Activated effector memory CD4-positive, alpha-beta T cell treated with anti-CD3 and anti-CD28 coated beads, Interleukin-2, amount 50 U/mL, for 16 hours (primary cell): ENCODE measurements at places on chromosomes 7 and 10.

DNA sequence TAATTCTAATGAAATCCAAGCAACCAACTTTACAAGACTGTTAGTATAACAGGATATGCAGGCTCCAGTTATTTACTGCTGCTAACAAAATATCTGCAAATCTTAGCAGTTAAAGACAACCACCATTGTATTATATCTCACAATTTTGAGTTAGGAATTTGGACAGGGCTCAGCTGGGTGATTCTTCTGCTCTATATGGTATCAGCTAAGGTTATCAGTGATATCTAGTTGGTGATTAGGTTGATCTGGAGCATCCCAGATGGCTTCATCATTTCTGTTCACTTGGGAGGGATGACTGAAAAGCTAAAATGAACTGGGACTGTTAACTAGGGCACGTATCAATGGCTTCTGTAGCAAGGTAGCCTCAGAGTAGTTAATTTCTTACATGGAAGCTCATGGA is 105.7 kb downstream of the MBL2 start:
- no peak for DNase-seq

DNA sequence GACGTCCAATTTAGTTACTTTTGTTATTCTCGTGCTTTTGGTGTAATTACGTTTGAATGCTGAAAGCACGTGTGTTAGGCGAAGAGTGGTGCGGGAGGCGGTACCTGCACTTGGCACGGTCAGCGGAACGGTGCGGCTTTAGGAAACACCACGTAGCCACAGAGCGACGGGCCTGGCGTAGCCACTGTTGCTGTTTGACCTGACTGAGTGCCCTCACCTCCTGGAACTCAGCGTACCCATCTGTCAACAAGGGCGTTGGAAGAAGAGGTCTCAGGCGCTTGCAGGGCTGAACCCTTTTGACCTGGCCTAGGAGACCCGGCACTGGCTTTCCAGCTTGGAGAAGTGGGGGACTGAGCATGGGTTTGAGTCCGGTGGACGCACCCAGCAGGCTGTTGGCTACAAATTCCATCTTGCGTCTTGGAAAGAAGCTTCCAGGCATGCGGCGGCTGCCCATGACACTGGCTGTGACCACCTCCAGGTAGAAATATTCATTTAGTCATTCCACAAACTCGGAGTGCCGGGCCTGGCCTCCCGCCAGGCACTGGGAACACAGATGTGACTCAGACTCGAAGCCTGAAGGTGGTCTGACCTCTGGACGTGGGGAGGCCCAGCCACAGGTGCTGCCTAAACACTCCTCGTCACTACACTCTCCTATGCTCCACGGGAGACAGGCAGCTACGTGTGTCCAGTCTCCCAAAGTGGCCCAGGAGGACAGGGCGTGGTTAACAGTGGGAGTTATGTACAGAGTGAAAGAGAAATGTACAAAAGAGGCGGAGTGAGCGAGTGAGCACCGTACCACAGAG is 22.2 kb downstream of the FAM20C start:
- DNase-seq = no peak

GRCh38 chr7:84668116-84668515 is 473.5 kb upstream of the SEMA3A start:
- DNase-seq = no peak

DNA sequence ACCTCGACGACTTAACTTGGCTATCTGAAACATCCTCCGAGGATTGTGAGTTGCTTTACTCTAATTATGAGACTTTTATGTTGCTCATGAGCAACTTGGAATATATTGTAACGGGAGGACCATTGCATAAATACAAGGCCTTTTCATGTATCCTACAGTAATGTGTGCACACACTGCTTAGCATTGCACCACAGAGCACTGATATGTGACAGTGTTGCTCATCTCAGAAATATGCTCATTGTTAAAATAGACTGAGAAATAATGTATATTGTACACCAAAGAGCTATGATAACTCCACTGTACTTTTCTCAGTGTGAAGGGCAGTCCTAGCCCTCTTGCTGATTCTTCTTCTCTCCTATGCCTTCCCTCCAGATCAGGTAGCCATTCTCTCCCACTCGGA is 102.8 kb upstream of the CDK13 start:
- no peak for DNase-seq

GRCh38 chr7:52920977-52921376 is 114.5 kb upstream of the POM121L12 start:
- no peak for DNase-seq

GRCh38 chr7:50206453-50207250 is 97.9 kb upstream of the IKZF1 start:
- peak; percentile 86 for DNase-seq

DNA sequence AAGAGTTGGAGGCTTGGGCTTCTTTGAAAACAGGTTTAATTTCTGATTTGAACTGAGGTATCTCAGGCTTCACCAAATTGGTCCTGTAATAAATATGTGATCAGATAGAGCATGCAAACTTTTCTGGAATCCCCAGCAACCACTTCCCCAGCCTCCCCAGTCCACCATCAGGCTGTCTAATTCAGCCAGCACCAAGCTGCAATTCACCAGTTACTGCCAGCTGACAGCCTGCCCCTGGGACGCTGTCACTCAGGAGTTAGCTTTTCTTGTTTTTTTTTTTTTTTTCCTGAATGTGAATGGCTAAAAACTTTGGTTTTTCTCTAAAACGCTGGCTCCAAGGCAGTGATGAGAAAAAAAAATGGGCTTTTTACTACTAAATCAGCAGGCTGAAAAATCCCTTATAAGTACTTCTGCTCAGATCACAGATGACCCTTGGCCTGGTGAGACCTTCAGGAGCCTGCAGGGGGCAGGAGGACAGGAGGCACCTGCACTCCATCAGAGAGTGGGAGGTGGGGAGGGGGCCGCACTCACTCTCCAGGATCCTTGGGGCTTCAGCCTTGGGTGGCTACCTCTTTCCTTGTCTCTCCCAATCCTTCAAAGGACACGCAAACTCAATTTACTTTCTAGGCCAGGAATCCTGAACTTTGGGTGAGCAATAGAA is 349.4 kb downstream of the GATA3 start:
- DNase-seq = no peak

DNA sequence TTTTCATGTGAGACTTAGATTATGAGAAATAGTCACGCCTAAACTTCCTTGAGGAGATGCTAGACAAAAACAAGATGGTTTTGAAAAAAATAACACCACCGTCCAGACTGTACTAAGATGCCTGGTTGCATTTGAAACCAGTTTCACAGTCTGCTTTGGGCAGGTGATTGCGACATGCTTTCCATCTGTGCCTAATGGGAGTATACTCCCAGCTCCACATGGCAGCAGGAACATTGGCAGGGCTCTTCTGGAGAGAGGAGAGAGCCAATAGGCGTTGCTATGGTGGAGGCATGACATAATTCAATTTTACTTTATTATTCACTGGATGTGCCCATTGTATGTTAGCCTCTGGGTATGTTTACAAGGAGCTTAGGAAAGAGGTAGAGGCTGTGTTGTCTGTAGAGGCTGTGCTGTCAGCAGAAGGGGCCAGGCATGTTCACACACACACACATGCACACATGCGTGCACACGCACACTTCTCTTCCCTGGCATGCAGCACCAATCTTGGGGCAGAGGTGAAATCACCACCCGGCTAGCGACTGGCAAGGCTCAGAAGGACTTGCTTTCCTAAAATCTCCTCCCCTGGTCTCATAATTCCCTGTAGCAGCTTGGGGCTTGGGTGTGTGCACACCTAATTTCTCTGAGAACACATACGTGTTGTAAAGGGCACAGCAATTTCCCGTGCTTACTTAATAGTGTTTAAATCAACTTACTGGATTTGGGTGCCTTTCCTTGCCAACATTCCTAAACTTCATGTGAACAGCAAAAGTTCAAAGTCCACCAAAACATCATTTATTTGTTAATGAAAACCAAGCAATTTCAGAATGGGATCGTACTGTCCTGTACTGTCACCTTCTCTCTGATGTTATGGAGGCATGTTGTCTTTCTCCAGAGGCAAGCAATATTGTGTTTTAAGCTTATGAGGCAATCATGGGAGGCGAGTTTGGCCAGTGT is 162.1 kb downstream of the TCF7L2 start:
- no peak for DNase-seq

DNA sequence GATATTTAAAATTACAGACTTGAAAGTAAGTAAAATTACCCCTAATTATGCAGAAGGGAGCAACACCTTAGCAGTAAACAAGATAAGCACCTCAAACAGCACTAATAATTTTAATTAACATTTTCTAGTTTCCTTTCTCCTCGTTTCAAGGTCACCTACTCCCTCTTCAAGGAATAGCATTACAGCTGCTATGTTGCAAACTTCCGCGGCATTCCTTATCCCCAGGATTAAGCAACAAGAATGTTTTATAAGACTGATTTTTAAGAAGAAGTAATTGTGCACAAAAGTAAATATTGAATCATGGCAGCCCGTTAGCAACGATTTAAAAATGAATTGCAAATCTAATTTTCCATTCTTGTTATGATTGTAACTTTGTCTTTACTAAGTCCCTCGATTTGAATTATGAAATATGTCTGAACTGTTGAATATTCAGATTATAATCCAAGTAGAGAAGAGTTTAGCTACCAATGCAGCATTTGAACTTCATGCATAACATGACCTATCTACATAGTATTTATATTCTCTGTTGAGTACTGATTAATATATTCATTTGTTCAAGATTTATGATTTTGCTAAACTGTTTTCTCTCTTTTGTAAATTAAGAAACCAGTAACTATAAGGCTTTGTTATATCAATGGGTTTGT is 593.5 kb upstream of the MGMT start:
- DNase-seq = no peak

- no peak for DNase-seq
Measured at GRCh38 chr7:149085866-149086265, 4.7 kb downstream of the ZNF786 start.

- DNase-seq = no peak
Measured at GRCh38 chr7:805261-805660, 27.0 kb upstream of the SUN1 start.

GRCh38 chr10:89207801-89208551 is 859 bp upstream of the CH25H start:
- DNase-seq = peak; percentile 68

DNA sequence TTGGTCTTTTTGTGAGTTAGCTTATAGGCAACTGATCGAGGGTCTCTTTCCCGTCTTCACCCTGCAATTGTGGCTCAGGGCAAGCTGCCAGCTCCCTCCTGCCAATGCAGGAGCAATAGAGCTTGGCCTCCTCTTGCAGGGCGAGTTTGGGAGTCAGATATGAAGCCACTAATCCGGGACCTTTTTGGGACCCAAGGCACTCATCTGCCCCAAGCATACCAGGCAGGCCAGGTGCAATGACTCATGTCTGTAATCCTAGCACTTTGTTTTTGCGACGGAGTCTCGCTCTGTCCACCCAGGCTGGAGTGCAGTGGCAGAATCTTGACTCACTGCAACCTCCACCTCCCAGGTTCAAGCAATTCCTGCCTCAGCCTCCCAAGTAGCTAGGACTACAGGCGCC is 21.1 kb downstream of the LIMK1 start:
- no peak for DNase-seq

DNA sequence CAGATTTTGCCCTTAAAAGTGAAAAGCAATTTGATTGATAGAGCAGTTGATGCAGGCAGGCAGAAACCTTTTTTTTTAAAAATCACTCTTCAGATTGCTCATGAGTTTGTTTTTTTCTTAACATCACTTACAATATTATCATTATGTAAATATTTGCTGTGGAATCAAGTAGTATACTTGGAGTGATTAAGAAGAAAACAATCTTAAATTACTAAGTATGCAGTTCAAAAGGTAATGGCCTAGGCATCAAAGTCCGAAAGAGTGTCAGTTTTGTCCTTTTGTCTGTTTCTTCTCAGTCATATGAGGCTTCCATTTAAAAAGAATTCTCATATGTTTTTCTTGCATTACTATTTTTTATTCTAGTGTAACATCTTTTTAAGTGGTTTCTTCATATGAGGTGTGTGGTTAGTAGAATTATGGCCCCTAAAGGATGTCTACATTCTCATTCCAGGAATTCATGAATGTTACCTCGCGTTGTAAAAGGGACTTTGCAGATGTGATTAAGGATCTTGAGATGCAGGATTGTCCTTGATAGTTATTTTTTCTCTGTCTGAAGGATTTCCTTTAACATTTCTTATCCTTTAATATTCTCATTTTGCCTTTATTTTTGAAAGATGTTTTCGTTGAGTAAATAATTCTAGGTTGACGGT is 44.0 kb downstream of the BICC1 start:
- no peak for DNase-seq

- DNase-seq = no peak
Measured at GRCh38 chr7:38682606-38683005, 51.4 kb upstream of the AMPH start.

- DNase-seq = no peak
Measured at GRCh38 chr7:92076509-92076908, 57.8 kb downstream of the CYP51A1 start.

DNA sequence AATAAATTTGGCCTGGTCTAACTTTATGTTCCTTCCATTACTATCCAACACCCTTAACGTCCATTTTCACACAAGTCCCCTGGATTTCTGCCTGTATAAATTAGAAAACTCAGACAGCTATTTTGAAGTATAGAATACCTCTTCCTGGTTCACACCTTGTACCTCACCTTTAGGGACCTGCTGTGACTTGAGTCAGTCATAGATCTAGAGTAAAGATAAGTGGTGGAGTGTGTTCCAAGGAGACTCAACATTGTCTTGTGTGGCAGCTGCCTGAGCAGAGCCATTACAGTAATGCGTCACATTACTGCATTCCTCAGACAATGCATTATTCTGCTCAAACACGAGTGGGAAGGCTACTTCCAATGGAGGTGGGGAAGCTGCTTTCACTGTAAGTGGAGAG is 513.9 kb downstream of the ADRA2A start:
- no peak for DNase-seq

GRCh38 chr10:93039721-93040120 is 20.9 kb upstream of the CYP26C1 start:
- DNase-seq = no peak

DNA sequence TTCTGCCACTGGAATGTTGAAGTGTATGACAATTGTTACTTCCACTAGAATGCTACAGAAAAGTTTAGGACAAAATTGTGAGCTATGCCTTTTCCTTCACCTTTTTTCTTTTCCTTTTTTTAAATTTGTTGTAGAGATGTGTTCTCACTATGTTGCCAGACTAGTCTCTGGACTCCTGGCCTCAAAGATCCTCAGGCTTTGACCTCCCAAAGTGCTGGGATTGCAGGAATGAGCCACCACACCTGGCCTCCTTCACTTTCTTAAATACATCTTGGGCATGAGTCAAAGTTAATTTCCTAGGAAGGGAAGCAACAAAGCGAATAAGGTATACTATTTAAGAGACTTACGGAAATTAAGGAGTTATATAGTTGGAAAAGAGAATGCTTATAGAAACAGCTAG is 2.7 kb upstream of the SNX13 start:
- no peak for DNase-seq
